AG08395 (cell line): ENCODE measurements at places on chromosomes 2 and 18.

DNA sequence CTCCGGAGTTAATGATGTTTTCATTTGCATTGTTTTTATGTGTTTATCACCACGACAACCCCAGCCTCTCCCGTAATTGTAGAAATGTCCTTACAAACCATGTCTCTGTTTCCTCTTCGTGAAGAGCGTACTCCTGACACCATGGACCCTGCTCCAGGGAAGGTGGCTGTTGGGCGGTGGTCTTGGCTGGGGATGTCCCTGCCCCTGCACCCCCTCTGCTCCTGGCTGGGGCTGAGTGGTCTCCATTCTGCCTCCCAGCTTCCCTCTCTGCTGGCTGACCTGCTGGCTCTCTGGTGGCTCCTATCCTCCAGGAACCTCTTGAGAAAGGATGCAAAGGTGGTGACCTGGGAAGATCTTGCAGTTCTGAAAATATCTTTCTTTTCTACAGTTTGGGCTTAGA, 81.1 kb downstream of the ASB1 start:
- DNase-seq: no peak

DNA sequence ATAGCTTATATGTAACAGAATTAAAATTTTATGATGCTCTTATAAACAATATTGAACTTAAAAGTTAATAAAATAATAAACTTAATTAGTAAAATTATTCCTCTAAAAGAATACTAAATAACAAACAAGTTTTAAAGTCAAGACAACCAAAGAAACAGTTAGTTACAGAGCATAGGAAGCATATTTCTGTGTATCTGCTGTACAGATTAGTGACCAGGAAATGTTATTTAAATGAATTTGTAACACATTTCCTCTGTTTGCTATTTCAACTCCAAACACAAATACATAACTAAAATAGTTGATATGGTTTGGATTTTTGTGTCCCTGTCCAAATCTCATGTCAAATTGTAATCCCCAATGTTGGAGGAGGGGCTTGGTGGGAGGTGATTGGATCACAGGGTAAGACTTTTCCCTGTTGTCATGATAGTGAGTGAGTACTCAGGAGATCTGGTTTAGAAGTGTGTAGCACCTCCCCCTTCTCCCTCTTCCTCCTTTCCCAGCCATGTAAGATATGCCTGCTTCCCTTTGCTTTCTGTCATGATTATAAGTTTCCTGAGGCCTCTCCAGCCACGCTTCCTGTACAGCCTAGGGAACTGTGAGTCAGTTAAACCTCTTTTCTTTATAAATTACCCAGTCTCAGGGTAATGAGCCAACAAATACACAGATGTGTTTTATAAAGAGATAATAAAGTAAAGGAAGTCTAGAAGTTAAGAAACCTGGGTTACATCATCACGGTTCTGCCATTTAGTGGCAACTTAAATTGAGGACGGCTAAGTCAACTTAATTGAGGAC, 51.8 kb downstream of the ROCK2 start:
- no peak for DNase-seq

GRCh38 chr2:55907686-55908085, 15.9 kb downstream of the EFEMP1 start:
- DNase-seq: no peak

DNA sequence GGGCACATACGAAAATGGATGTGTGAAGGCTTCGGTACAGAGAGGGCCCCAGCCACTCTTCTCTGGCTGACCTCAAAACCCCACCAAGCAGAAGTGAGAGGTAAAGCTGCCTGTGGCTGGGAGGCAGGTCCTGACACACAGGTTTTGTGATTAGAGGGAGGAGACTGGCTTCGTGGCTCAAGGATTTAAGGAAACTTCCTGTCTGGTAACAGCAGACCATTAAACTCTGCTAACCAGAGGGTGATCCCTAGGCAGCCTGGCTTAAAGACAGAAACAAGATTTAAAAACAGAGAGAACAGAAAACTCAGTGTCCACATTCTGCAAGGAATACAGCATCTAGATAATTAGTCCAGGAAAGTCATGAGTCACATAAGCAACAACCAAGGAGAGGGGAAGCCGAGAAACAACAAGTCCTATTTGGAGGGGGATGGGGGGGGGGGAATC, 101.9 kb downstream of the NFATC1 start:
- DNase-seq: peak; percentile 9

- no peak for DNase-seq
Measured at GRCh38 chr18:2513616-2514015, 57.7 kb downstream of the METTL4 start.

GRCh38 chr2:59856391-59856790, 697.1 kb downstream of the BCL11A start:
- DNase-seq: no peak

GRCh38 chr18:6096730-6097129, 201.4 kb upstream of the TMEM200C start:
- no peak for DNase-seq

DNA sequence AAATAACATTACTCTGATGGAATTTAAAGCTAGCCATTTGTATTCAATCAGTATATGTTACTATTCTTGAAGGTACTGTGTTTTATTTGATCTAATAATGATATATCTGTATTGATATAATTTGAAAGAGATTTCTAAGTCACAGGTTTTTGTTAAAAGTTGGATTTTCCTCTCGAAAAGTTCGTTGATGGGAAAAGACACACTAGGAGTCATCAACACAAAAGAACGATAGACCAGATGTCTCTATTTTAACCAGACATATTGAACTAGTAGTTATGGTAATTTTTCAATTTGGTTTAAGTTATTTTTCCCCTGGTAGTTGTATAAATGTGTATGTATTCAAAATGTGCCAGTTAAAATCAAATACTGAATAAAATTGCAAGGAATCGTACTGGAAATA, 2.5 kb downstream of the ASXL3 start:
- no peak for DNase-seq

DNA sequence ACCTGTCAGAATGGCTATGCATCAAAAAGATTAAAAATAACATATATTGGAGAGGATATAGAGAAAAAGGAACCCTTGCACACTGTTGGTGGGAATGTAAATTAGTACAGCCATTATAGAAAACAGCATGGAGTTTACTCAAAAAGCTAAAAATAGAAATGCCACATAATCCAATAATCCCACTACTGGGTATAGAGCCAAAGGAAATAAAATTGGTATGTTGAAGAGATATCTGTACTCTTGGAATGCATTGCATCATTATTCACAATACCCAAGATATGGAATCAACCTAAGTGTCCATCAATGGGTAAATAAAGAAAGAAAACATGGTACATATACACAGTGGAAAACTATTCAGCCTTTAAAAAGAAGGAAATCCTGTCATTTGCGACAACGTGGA, 77.2 kb downstream of the C1D start:
- no peak for DNase-seq

- peak; percentile 7 for DNase-seq
Measured at GRCh38 chr2:212595036-212595654, 56.5 kb upstream of the ERBB4 start.

DNA sequence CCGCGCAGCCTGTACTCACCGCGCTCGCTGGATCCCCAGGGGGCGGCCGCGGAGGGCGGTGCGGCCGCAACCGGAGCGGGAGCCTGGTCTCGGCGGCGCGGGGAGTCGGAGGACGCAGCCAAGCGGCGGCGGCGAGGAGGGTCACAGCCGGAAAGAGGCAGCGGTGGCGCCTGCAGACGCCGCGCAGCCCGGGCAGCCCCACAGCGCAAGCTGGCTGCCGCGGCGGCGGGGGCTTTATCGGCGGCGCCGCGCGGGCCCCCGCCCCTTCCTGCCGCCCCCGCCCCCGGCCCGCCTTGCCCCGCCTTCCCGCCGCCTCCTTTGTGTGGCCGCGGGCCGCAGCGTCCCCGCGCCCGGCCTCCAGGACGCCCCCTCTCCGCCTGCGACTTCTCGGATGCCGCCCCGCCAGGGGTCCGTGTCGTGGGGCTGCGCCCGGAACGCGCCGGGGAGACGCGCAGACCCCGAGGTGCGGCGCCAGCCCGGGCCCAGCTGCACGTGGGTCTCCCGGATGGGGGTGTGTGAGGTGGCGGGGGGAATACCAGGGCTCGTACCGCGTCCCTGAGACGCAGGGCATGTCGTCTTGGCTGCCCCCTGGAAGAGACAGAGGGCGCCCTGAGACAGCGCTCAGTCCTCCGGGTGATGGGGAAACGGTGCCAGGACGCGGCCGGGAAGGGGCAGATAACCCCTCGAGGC, at the start of gene SERPINE2:
Gene SERPINE2 (minus strand): TSS at position 207 of the 690 bp plus-strand sequence. CDS start 37,386 bp downstream, outside the sequence.
- DNase-seq: peak; percentile 90

DNA sequence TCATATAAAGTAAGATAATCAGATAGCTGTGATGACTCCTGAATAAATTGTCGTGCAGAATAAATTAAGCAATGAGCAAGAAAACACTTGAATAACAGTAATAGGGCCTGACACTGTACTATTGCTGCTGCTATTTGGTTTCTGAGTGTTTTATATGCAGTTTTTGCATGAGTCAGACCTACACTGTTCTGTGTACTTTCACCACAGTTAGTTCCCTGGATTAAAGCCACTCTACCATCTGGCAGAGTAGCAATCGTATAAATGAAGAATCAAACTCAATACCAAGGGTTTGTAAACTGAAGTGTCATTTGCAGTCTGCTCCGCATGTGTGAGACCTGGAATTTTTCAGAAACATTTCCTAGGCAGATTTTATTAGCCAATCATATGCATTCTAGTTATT, 398.6 kb upstream of the CDH7 start:
- DNase-seq: no peak

DNA sequence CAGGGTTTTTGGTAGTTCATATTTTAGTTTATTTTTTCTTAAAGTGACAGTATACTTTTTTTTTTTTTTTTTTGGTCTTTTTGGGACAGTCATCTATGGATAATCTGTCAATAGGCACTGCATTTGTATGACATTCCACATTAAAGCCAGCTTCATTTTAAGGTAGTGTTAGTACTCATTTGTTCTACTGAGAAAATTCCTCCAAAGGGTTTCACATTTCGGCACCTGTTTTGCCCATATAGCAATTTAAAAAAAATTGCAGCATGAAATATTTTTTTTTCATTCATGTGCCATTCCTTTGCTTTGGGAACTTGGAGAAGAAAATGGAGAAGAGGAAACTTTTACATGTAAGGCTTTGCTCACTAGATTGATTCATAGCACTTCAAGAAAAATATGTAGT, 276.3 kb upstream of the TCF4 start:
- no peak for DNase-seq

- DNase-seq: no peak
Measured at GRCh38 chr2:73892631-73893329, at the start of gene ACTG2. Gene ACTG2 (plus strand): TSS chr2:73893008. CDS start chr2:73901312, 8,304 bp downstream.

DNA sequence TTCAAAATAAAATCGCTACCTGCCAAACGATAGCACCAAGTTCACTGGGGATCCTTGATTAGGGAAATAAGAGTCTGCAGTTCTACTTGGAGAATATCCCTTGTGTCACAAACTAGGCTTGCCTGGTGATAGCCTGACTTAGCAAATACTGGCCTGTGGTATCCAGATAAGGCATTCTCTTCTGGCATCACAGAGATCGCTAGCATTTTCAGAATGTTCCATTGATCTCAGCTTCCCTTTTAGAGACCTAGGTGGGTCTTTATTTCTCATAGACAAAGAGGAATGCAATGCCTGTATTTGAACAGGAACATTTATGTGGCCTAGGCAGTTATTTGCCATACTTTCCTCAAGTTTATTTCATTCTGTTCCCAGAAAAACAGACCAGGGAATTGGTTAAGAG, 349.1 kb downstream of the STK39 start:
- no peak for DNase-seq

- DNase-seq: no peak
Measured at GRCh38 chr18:78191276-78191675, 788.3 kb upstream of the SALL3 start.

DNA sequence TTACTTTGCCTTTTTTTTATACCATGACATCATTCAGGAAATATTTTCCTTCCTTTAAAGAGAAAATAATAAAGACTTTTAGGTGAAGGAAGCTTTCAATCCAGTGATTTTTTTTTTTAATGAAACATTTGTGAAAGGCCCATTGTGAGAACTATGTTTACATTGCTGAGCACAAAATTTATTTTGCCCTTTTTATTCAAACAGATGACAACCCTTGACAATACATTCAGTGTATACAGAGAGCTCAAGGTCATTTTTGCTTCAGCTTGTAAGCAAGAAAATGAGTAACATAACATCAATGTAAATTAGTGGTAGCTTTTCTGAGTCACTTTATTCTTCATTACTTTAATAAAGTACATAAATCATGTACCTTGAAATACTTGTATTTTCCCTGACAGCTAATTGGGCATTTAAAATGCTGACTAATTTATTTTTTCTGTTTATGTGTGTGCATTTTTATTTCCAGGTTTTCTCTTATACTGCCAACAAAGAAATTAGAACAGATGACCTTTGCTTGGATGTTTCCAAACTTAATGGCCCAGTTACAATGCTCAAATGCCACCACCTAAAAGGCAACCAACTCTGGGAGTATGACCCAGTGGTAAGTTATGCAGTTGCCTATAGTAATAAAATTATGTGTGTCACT, 121.6 kb downstream of the GALNT1 start:
- DNase-seq: no peak

DNA sequence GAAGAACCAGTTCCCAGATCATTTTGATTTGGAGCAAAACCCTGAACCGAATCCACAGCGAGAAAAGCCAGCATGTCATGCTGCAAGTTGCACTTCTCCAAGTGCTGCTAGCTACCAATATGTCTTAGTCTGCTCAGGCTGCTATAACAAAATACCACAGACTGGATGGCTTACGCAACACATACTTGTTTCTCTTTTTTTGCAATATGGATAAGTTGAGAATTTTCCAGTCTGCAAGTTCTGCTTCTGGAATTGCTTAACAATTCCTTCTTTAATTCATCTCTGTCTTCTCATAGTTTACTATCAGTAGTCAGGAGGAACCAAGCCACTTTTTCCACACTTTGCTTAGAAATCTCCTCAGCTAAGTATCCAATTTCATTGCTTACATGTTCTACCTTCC, 105.9 kb upstream of the RBBP8 start:
- no peak for DNase-seq

DNA sequence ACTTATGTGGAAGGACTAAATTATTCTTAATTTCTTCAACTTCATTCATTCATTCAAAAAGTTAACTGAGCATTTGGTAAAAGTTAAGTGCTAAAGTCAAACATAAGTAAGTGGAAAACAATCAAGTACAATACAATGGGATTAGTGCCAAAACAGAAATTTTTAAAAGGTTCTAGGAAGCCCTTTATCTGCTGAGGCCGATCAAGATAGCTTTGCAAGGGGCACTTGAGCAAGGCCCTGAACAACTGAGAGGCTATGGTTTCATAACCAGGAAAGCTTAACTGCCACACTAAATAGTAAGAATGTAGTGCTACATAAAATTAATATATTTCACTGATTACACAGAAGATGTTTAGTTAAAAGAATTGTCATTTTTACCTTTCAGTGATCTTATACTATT, 76.5 kb downstream of the NOL10 start:
- no peak for DNase-seq

- peak; percentile 81 for DNase-seq
Measured at GRCh38 chr2:42116195-42117181, 52.7 kb upstream of the EML4 start.

- DNase-seq: no peak
Measured at GRCh38 chr2:120308038-120308910, 37.7 kb upstream of the INHBB start.
